ENCODE measurements at places on chromosomes 13 and 19. TPM values are rescaled to one million over a fixed set of nuclear protein-coding genes. Genes with fewer than 3 reads are reported as not detected.

Gene PSG6
- not detected for total RNA-seq

Gene FXYD1
- 361 TPM for total RNA-seq

Gene PRR22
- 1.5 TPM for total RNA-seq

Gene SOX21
- not detected for total RNA-seq

Gene MIA
- not detected for total RNA-seq

Gene EFNB2
- 16.2 TPM for total RNA-seq
